ENCODE measurements at places on chromosomes 6 and 20. TPM values are rescaled to one million over a fixed set of nuclear protein-coding genes. Genes with fewer than 3 reads are reported as not detected.
A peak's percentile ranks its signal among the peaks of the same experiment; 100 is the strongest.

Gene ABHD16B
- total RNA-seq, result 0.27 TPM

Gene C6orf58
- total RNA-seq, result not detected

Gene GSTA5
- total RNA-seq, result not detected

Gene GHRH
- total RNA-seq, result not detected

Gene SLC52A3
- 0.50 TPM for total RNA-seq

Gene DNMT3B
- 95.5 TPM for total RNA-seq

Gene KCNQ5
- total RNA-seq, result 0.07 TPM

Gene FAM83C
- total RNA-seq, result not detected

Gene MEI4
- total RNA-seq, result not detected

Gene PM20D2
- 27.9 TPM for total RNA-seq

Gene NECAB3
- 105 TPM for total RNA-seq

GRCh38 chr20:38278131-38278530, 17.6 kb upstream of the KIAA1755 start:
- no peak overlapping the region for H3K4me3 ChIP-seq
- no peaks in the 10 kb centered on the region for H3K36me3 ChIP-seq
- H3K27me3 ChIP-seq, result no peaks in the 10 kb centered on the region
- no peak for DNase-seq
- H3K4me1 ChIP-seq, result no peaks in the 10 kb centered on the region

DNA sequence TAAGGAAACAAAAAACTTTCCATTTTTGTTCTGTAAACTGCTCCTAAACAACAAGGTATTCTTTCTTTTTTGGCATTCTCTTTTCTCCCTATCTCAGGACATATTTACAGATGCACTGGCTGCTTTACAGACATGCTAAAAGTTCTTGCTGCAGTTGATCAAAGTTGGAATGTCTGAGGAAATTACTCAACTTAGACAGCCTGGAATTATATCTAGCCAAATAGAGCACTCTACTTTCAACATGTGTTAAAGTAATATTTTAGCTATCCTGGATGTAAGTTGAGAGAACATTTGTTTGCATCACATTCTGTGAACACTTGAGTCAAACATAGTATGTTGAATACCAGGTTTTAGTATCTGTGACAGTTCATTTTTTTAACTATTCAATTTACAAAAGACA, 24.8 kb downstream of the TASP1 start:
- H3K27ac ChIP-seq, result no peak overlapping the region
- no peak overlapping the region for H3K4me3 ChIP-seq
- no peak for DNase-seq
- no peaks in the 10 kb centered on the region for H3K27me3 ChIP-seq
- H3K36me3 ChIP-seq, result no peaks in the 10 kb centered on the region

DNA sequence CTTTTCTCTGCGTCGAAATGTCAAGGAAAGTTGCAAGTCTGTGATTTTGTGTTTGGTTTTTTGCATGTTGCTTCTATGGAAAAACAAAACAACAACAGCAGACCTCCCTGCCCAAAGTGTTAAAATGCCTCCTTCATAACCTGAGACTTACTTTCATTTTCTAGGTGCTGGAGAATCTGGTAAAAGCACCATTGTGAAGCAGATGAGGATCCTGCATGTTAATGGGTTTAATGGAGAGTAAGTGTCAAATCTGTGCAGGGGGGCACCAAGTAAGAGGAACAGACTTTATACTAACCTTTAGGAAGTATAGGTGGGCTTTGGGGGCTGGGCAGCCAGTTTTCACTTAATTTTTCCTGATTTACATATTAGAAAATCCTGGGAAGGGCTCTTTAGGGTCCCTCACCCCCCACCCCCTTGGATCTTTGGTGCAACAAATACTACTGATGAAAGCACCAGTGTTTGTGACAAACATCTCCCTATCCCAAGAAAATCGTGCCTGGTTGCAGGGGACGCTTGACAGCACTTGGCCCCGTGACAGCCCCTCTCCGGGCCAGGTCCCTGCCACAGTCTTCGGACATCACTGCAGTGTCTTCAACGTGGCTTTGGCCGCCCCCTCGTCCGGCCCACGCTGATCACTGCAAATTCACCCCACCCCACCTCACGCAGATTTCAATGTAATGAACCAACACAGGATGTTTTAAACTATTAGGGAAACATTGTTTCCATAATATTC, 43.1 kb downstream of the GNAS start:
- peaks cover 26% of the 10 kb centered on the region for H3K4me1 ChIP-seq
- peak overlapping the region; percentile 49 for H3K27ac ChIP-seq
- no peak for DNase-seq
- no peak overlapping the region for H3K4me3 ChIP-seq
- H3K27me3 ChIP-seq, result no peaks in the 10 kb centered on the region

- H3K27ac ChIP-seq, result no peak overlapping the region
- H3K4me3 ChIP-seq, result no peak overlapping the region
- peak; percentile 44 for DNase-seq
These were observed 131.5 kb downstream of the TAF4 start for GRCh38 chr20:61933951-61934715.

- DNase-seq, result no peak
- no peaks in the 10 kb centered on the region for H3K36me3 ChIP-seq
- no peak overlapping the region for H3K4me3 ChIP-seq
- H3K4me1 ChIP-seq, result no peaks in the 10 kb centered on the region
- H3K27me3 ChIP-seq, result no peaks in the 10 kb centered on the region
- H3K27ac ChIP-seq, result no peak overlapping the region
These were observed 6.3 kb upstream of the SIRPG start for GRCh38 chr20:1663917-1664316.

DNA sequence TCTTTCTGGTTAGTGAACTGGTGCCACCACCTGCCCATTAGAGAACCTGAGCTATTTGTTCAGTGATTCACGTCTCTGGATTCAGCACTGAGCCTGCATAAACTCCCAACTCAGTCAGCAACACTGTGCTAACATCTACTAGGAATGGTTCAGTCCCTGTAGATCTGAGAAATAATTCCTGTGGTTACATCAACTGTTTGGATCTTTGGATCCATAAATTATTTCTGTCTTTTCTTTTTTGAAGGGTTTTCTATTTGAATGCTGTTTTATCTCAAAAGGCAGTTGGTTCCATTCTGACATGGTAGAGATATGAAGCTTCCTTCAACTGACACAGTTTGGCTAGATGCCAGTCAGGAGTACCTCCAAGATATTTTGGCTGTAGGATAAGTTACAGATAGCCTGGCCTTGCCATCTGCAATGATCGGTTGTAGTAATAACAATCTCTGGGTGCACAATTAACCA, 125.9 kb downstream of the TRMT11 start:
- no peak overlapping the region for H3K27ac ChIP-seq
- H3K4me1 ChIP-seq, result no peaks in the 10 kb centered on the region
- no peaks in the 10 kb centered on the region for H3K36me3 ChIP-seq
- peak; percentile 31 for DNase-seq

- H3K36me3 ChIP-seq, result no peaks in the 10 kb centered on the region
- H3K4me1 ChIP-seq, result peaks cover 10% of the 10 kb centered on the region
- H3K27ac ChIP-seq, result no peak overlapping the region
- H3K27me3 ChIP-seq, result no peaks in the 10 kb centered on the region
- DNase-seq, result no peak
These were observed 71.3 kb downstream of the CDKAL1 start for GRCh38 chr6:20605581-20605980.

GRCh38 chr20:53176134-53176533, 204.0 kb downstream of the TSHZ2 start:
- H3K36me3 ChIP-seq, result no peaks in the 10 kb centered on the region
- peak; percentile 17 for DNase-seq
- H3K4me3 ChIP-seq, result no peak overlapping the region
- H3K4me1 ChIP-seq, result no peaks in the 10 kb centered on the region

DNA sequence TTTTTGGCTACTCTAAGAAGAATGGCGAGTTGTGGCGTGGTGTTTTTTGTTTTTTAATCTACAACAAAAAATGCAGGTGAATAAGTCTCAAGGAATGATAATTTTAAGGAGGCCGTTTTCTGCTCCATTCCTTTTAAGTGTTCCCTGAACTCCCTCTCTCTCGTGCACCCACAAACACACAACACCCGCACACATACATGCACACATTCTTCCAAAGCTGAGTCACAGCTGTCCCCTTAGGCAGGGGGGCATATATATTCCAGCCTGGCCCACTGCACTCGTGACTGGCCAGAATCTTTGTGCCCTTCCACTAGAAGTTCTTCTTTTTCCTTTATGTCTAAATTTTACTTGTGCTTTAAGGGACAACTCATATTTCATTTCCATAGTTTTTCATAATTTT, 405.7 kb downstream of the LMBRD1 start:
- H3K27ac ChIP-seq, result no peak overlapping the region
- H3K27me3 ChIP-seq, result no peaks in the 10 kb centered on the region
- no peak for DNase-seq
- H3K36me3 ChIP-seq, result no peaks in the 10 kb centered on the region
- H3K4me3 ChIP-seq, result no peak overlapping the region

- H3K4me3 ChIP-seq, result no peak overlapping the region
- no peaks in the 10 kb centered on the region for H3K36me3 ChIP-seq
- no peaks in the 10 kb centered on the region for H3K27me3 ChIP-seq
- DNase-seq, result no peak
These were observed 52.0 kb upstream of the THEMIS start for GRCh38 chr6:127952831-127953230.

- no peaks in the 10 kb centered on the region for H3K4me1 ChIP-seq
- H3K36me3 ChIP-seq, result no peaks in the 10 kb centered on the region
- H3K27me3 ChIP-seq, result no peaks in the 10 kb centered on the region
- H3K27ac ChIP-seq, result no peak overlapping the region
These were observed 10.3 kb downstream of the STK38 start for GRCh38 chr6:36536873-36537547.

DNA sequence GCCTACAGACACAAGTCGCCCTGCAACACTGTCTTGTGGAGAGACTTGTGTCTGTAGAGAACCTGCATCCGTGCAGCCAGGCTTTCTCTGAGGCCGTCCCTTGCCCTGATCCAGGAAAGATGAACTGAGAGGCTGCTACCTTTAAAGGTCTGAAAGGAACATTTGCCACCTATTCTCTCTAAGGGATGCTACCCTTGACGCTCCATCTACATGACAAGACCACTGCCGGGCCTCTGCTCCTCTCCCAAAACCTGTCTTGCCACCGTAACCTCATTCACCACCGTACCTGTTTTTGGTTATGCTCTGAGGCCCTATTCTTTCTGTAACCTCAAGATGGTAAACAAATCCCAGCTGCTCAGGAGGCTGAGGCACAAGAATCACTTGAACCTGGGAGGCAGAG, 73.9 kb downstream of the FOXF2 start:
- no peak overlapping the region for H3K4me3 ChIP-seq
- no peak overlapping the region for H3K27ac ChIP-seq
- DNase-seq, result no peak
- no peaks in the 10 kb centered on the region for H3K4me1 ChIP-seq

- no peak overlapping the region for H3K27ac ChIP-seq
- H3K36me3 ChIP-seq, result no peaks in the 10 kb centered on the region
- no peak for DNase-seq
- H3K4me1 ChIP-seq, result no peaks in the 10 kb centered on the region
- no peaks in the 10 kb centered on the region for H3K27me3 ChIP-seq
- no peak overlapping the region for H3K4me3 ChIP-seq
These were observed 23.7 kb downstream of the TRAF3IP2 start for GRCh38 chr6:111581957-111582356.

GRCh38 chr20:43528258-43528875, 20.9 kb downstream of the L3MBTL1 start:
- no peak overlapping the region for H3K4me3 ChIP-seq
- no peaks in the 10 kb centered on the region for H3K27me3 ChIP-seq
- H3K27ac ChIP-seq, result no peak overlapping the region
- no peaks in the 10 kb centered on the region for H3K36me3 ChIP-seq

DNA sequence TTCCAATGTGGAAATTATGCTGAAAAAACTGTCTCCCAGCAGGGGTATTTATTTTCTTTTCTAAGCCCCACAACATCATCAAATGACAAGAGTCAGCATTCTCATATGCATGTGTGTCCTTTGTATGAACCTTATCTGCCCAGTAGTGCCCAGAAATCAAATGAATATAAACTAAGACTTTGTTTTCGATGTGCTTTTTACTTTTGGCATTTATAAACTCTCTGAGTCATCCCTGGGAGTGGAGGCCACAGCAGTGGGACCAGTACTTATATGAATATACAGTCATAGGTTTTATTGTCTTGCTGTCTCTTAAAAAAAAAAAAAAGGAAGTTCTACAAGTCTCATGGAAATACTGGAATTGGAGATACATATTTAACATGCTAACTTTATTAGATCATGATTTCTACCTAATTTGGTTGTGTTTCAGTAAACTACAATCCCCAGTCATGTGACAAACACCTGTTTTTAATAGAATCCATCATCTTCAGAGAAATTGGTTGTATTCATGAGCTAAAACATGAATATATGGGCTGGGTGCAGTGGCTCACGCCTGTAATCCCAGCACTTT, 99.2 kb upstream of the TMEM181 start:
- DNase-seq, result no peak
- no peak overlapping the region for H3K4me3 ChIP-seq
- no peak overlapping the region for H3K27ac ChIP-seq
- no peaks in the 10 kb centered on the region for H3K27me3 ChIP-seq

GRCh38 chr6:21500314-21501020, 93.1 kb upstream of the SOX4 start:
- DNase-seq, result no peak
- no peaks in the 10 kb centered on the region for H3K27me3 ChIP-seq
- H3K4me3 ChIP-seq, result no peak overlapping the region
- H3K4me1 ChIP-seq, result 0 out of 2 replicates have a peak, but pooled peaks cover 3% of the 10 kb centered on the region

DNA sequence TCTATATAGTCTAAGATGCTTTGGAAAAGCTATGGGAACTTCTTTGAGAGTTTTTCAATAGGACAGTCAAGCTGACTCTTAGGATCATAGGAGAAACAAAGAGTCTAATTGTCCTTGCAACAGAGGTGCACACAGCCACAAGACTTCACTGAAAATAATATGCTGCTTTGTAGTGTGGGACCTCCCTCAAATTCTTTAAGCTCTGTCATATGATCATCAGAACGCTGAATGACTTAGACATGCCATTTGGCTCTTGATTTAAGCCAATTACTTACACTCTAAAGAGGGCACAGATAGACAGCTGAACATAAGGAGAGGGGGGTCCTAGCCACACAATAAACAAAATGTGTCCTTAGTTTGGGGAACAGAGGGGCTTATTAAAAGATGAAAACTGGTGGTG, 818.7 kb upstream of the GJE1 start:
- H3K4me1 ChIP-seq, result no peaks in the 10 kb centered on the region
- no peaks in the 10 kb centered on the region for H3K27me3 ChIP-seq
- H3K27ac ChIP-seq, result no peak overlapping the region
- DNase-seq, result no peak
- H3K36me3 ChIP-seq, result no peaks in the 10 kb centered on the region
- no peak overlapping the region for H3K4me3 ChIP-seq

- no peaks in the 10 kb centered on the region for H3K4me1 ChIP-seq
- H3K27me3 ChIP-seq, result no peaks in the 10 kb centered on the region
- DNase-seq, result no peak
- no peak overlapping the region for H3K4me3 ChIP-seq
These were observed 52.6 kb upstream of the CEP162 start for GRCh38 chr6:84280030-84280429.

- DNase-seq, result no peak
- H3K4me3 ChIP-seq, result no peak overlapping the region
- H3K36me3 ChIP-seq, result no peaks in the 10 kb centered on the region
- no peak overlapping the region for H3K27ac ChIP-seq
These were observed 38.0 kb downstream of the PHIP start for GRCh38 chr6:79040083-79040482.

GRCh38 chr20:2729791-2730190, 37.2 kb downstream of the EBF4 start:
- no peaks in the 10 kb centered on the region for H3K27me3 ChIP-seq
- no peaks in the 10 kb centered on the region for H3K4me1 ChIP-seq
- no peak overlapping the region for H3K4me3 ChIP-seq
- DNase-seq, result no peak
- H3K27ac ChIP-seq, result no peak overlapping the region
- H3K36me3 ChIP-seq, result no peaks in the 10 kb centered on the region

All from Caco-2 (cell line).